ENCODE measurements at places on chromosomes 3 and 15. TPM values are rescaled to one million over a fixed set of nuclear protein-coding genes. Genes with fewer than 3 reads are reported as not detected.

- no peaks in the 10 kb centered on the region for H3K36me3 ChIP-seq
- no peak for DNase-seq
- no peak overlapping the region for H3K27ac ChIP-seq
- no peaks in the 10 kb centered on the region for H3K27me3 ChIP-seq
Measured at GRCh38 chr3:56940321-56940720, 120.1 kb upstream of the SPATA12 start.

GRCh38 chr3:141894524-141895176 is 18.2 kb downstream of the ATP1B3 start:
- H3K4me3 ChIP-seq, result no peak overlapping the region
- no peaks in the 10 kb centered on the region for H3K27me3 ChIP-seq
- H3K4me1 ChIP-seq, result no peaks in the 10 kb centered on the region
- no peak overlapping the region for H3K27ac ChIP-seq
- no peak for DNase-seq

DNA sequence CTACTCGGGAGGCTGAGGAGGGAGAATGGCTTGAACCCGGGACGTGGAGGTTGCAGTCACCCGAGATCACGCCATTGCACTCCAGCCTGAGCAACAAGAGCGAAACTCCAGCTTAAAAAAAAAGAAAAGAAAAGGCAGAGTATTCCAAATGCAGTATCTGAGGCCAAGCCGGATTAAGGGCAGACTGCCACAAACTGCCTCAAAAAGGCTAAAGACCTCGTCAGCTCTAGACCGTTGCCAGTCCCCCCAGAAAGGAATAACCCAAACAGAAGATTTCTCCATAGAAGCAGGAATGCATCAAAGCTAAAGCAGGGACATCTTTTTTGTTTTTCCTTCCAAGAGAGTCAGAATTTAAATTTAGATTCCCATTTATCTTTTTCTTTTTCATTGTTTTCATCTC is 72.9 kb downstream of the TM4SF4 start:
- no peak overlapping the region for H3K27ac ChIP-seq
- no peaks in the 10 kb centered on the region for H3K27me3 ChIP-seq
- no peak for DNase-seq
- no peaks in the 10 kb centered on the region for H3K36me3 ChIP-seq
- no peaks in the 10 kb centered on the region for H3K4me1 ChIP-seq

- H3K27me3 ChIP-seq, result no peaks in the 10 kb centered on the region
- no peaks in the 10 kb centered on the region for H3K4me1 ChIP-seq
- no peak overlapping the region for H3K27ac ChIP-seq
Measured at GRCh38 chr3:30273304-30274072, 332.9 kb upstream of the TGFBR2 start.

GRCh38 chr15:49646891-49647290 is 26.0 kb downstream of the DTWD1 start:
- H3K36me3 ChIP-seq, result no peaks in the 10 kb centered on the region
- no peak overlapping the region for H3K27ac ChIP-seq
- no peak for DNase-seq

SMAD6 gene
- total RNA-seq, result 0.33 TPM

POPDC2 gene
- 4.8 TPM for total RNA-seq
